ENCODE measurements at places on chromosomes 12 and 14.
A peak's percentile ranks its signal among the peaks of the same experiment; 100 is the strongest.

DNA sequence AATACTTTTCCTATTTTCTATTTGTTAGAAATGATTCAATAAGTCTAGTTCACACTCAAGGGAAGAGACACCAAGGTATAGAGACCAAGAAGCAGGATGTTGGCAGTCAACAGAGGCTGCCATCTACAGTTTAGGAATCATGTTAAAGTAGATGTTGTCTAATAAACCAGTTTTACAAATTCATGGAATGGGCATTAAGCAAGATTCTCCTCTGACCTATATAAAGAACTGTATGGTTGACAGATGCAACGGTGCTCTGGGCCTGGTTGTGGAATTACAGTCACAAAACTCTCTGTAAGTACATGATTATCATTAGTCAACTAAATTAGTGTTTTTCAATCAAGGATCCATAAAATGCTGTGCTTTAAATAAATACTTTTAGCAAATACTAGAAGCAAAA, 475.1 kb downstream of the NAV3 start:
- no peak for DNase-seq

DNA sequence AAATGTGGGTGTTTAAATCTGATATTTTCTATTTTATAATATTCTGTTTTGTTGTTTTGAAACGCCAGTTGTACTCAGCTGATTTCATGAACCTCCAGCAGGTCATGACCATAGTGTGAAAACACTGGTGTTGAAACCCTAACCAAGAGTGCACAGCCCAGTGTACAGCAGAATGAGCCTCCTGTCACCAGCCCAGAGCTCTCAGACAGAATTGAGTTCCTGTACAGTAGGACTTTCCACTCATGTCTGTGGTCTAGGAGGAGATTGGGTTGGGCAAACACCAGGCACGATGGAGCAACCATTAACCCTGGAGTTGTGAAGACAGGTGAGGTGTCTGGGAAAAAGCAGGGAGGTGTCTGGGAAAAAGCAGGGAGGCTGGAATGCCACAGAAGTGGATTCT, 908.8 kb downstream of the VRK1 start:
- no peak for DNase-seq

DNA sequence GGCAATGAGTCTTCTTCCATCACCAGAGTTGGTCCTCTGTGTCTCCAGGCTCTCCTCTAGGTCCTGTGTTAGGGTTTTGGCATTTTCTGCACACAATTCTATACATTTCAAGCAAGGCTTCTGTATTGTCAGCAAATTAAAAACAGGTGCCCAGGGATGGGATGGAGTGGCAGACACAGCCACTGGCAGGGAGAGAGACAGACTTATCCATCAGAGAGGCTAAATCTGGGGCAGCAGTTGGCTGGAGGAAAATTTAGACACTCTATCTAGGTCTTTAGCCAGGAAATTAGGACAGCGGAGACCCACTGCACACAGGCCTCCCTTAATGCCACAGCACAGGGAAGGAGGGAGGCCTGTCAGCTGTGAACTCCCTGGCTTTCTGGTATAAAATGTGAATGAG, 20.2 kb downstream of the PLEKHD1 start:
- DNase-seq: no peak

DNA sequence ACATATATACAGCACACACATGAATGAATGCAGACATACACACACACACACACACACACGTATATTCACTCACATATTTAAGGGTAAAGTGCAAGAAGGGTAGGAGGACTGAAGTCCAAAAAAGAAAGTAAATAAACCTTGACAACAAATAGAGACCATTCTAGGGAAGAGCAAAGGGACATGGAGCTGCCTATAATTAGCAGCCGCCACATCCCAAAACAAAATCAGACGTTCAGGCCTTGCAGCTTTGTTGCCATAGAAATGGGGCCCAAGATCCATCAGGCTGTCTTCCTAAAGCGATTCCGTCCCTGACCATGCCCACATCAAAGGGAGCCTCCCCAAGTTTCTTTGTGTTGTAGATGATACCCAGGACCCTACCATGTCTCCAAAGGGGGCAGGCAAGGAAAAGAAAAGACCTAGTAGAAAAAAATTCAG, 703.5 kb upstream of the TBX3 start:
- no peak for DNase-seq

- DNase-seq: no peak
Measured at GRCh38 chr14:101201535-101202151, 298.1 kb upstream of the RTL1 start.

- DNase-seq: no peak
Measured at GRCh38 chr14:99424306-99424877, 56.3 kb downstream of the SETD3 start.

DNA sequence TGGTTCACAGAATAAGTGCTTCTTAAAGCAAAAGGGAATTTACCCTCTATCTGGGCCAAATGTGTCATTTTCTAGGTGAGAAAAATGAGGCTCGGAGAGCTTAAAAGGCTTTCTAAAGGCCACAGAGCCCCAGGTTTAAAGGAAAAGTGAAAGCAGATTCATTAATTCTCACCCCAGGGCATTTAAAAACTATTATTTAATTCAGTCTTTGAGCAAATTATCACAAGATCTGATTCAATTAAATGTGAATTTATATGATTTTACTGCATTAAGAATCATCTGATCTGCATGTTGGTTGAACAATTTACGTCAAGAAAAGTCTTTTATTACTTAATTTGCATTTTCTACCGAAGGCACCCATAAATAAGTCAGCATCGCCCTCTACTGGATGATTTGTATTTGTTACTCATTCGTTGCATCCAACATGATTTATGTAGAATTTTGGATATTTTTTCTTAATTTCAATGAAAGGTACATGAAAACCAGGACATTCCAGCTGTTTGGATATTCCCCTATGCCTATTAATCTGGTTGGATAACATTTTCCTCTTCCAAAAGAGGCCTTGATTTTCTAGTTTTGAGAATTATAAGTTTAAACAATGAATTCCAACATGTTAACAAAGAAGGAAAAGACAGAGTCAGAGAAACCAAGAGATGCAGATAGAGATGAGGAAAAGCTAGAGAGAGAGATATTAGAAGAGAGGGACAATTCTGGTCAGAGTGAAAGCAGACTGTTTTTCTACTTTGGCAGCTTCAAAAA, 19.1 kb upstream of the DHRS7 start:
- DNase-seq: peak; percentile 24

DNA sequence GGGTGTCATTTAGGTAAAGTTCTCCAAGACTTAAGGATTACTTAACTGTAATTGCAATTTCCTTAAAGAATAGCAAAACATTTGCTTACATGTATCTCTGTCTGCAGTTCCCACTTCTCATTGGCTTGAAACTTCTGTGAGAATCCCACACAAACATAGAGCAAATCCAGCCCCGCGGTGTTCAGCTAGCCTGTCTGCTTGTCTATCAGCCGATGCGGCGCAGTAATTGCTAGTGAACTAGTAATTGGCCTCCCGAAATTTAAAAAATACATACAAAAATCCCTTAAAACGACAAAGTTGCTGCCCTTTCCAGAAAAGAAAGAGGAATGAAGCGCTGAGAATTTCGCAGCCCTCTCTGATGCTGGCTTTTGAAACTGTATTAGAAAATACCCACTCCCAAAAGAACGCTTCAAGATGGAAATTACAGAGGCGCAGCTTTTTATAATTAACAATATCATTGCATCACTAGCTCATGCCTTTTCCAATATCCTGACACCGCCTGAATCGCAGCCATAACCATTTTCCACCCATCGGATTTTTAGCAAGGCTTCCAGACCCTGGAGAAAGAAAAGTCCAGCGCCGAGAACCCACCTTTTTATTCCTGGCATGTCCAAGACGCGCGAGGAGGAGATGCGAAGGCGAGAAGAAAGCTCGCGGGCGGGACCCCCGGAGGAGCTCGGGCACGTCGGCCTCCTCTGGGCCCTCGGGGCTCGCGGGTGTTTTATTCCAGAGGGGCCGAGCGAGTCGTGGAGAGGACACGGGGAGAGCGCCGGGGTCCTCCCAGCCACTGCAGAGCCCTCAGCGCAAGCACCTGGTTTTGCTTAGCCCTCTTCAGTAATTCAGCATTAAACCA, 646 bp downstream of the FBLN5 start:
- DNase-seq: no peak

DNA sequence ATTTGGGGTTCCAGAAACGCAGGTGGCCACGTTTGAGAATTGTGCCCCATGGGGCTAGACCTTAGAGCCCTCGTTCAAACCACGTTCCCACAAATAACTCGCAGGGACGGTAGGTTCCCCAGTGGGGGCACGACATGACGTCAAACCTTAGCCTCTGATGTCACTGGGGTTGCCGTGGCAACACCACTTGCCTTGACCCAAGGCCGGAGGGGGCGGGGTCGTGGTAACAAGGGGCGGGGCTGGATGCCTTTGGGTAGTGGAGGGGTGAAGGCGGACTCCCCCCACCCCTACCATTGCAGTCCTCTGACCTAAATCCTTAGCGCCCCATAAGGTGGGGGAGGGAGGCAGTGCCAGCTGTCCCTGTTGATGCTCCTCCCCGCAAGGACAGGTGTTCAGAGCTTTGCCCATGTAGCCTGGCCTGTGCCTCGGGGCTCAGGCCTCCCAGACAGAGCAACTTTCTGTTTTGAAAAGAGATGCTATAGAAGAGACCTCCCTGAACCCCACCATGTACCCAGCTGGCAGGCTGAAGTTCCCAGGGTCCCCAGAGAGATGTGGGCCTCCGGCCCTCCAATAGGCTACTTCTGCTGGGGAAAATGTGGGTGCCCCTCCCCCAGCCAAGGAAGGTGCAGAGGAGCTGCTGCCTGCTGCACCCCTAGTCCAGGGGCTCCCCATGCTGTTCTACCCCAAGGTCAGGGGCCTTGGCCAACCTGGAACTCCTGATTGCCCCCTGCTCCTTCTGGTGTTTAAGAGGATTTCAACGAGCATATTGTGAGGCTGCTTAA, 1.9 kb downstream of the FAM222A start:
- DNase-seq: peak; percentile 31

GRCh38 chr12:57027011-57027804, 10.9 kb upstream of the TAC3 start:
- DNase-seq: no peak

GRCh38 chr14:39350866-39351265, 81.4 kb downstream of the FBXO33 start:
- no peak for DNase-seq

GRCh38 chr14:94646481-94646880, 34.3 kb downstream of the SERPINA3 start:
- no peak for DNase-seq

DNA sequence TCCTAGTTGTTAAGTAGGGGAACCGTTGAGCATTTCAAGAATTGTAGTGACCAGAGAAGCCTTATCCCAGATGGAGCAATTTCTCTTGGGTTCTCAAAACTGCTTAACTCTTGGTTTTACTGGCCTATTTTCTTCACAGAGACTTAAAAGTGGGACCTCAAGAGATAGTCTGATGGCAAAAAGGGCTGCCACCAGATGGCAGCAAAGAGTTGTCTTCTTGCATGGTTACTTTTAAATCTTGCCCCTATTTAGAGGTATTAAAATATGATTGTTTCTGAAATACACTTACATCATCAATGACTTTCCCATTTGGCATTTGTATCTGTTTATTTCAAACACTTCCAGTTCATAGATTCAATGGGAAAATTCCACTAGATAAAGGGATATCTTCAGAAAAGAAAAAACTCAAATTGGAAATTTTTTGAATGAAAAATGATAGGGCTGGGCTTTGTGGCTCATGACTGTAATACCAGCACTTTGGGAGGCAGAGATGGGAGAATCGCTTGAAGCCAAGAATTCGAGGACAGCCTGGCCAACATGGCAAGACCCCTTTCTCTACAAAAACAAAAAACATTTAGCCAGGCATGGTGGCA, 69.9 kb upstream of the CNTN1 start:
- DNase-seq: no peak

DNA sequence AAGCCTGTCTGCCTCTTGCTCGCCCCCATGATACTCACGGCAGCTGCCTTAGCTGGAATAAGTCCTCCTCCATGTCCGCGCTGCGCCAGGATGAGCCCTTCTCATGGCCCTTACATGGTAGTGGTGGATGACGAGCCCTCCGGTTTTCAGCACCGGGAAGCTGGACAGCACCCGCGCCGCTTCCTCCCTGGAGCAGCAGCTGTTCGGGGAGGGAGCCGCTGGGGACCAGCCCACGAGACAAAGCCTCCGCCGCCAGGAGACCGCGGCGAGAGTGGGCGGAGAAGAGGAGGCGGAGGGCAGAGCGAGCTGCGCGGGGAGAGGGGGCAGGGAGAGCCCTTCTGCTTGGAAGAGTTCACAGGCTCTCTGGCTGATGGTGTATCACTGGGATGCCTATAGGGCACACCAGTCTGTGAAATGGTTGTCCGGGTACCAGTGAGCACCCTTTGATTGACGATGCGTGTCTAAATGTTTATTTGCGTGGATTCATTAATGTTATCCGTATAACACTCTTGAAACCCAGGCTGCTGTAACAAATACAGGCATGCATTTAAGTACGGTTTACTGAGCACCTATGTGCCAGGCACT, at the start of gene SVOP:
Gene SVOP (minus strand): TSS at position 273 of the 585 bp plus-strand sequence. CDS start 200 bp downstream, at position 73.
- peak; percentile 81 for DNase-seq

GRCh38 chr14:68741477-68741791, 51.4 kb downstream of the ZFP36L1 start:
- no peak for DNase-seq

- no peak for DNase-seq
Measured at GRCh38 chr14:89842837-89843236, 111.7 kb downstream of the EFCAB11 start.

GRCh38 chr14:35807131-35807961, 1.7 kb downstream of the RALGAPA1 start:
- DNase-seq: no peak

GRCh38 chr14:73728717-73729330, 14.6 kb upstream of the PNMA1 start:
- peak; percentile 46 for DNase-seq

GRCh38 chr12:130685250-130685787, 30.8 kb downstream of the RIMBP2 start:
- no peak for DNase-seq

GRCh38 chr14:89773151-89773550, 181.4 kb downstream of the EFCAB11 start:
- DNase-seq: no peak

- DNase-seq: no peak
Measured at GRCh38 chr12:8065991-8066594, at the start of gene C3AR1. Gene C3AR1, minus strand, starts transcription at chr12:8066359. Its CDS starts 6,174 bp downstream, at chr12:8060185.

DNA sequence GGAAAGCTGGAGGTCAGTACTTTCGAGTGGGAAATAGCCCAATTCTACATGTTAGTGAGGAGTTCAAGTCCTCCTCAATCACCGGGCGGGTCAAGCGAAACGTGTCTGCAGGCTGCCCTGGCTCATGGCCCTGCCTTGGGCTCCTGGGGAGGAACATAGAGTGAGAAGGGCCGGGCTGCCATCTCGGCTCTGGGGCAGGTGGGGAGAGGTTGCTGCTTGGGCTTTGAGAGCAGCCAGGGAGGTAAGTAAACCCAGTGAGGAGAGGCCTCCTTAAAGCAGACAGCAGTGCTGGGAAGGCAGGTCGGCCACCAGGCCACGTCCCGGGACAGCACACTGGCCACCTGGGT, 32.0 kb upstream of the UBC start:
- no peak for DNase-seq

DNA sequence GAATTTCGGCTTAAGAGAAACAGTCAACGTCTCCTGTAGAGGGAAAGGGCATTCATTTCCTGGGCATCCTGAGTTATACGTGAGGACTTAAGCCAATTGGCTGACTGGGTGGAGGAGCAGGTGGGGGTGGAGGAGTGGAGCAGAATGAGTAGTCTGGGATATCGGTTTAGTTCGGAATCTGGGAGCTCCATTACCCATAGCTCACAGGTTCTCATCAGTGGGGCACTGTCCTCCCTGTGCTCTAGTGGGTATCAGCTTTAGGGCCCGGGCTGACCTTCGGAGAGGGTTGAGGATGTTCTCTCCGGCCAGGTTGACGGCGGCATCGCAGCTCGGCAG, 704 bp downstream of the SDR39U1 start:
- DNase-seq: peak; percentile 39

GRCh38 chr14:61774861-61775260, 12.6 kb downstream of the SNAPC1 start:
- DNase-seq: no peak

All from NCI-H510A (cell line).